Aorta (tissue), 5 donors: ENCODE measurements at places on chromosomes 2 and 18. TPM values are rescaled to one million over a fixed set of nuclear protein-coding genes. Genes with fewer than 3 reads are reported as not detected.
A peak's percentile ranks its signal among the peaks of the same experiment; 100 is the strongest.

DAPL1 gene
- not detected for total RNA-seq

DSG1 gene
- total RNA-seq, result not detected

ALKAL2 gene
- 21.2 TPM for total RNA-seq

IAH1 gene
- 45.6 TPM for total RNA-seq

PDE1A gene
- 17.1 TPM for total RNA-seq

CMPK2 gene
- 5.3 TPM for total RNA-seq

DNA sequence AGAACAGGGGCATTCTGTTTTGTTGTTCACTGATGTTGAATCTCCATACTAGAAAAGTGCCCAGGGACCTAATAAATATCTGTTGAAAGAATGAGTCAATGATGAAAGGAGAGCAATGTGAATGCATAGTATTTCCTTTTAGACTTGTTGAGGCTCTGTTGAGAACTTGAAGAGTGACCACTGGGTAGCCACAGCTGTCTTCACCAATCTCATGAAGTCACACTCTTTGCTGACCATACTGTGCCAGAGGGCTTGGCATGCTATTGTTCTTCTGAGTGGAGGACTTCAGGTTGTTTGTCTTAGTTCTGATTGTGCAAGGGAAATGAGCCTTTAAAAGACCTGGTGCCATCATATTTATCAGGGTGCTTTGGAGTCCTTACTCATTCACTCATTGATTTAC is 41.6 kb upstream of the NT5C1B start:
- no peak overlapping the region for H3K27ac ChIP-seq
- no peaks in the 10 kb centered on the region for H3K27me3 ChIP-seq
- DNase-seq, result no peak
- H3K36me3 ChIP-seq, result no peaks in the 10 kb centered on the region
- no peak overlapping the region for H3K4me3 ChIP-seq

- no peaks in the 10 kb centered on the region for H3K27me3 ChIP-seq
- peaks cover 7% of the 10 kb centered on the region for H3K4me1 ChIP-seq
- no peak overlapping the region for H3K4me3 ChIP-seq
- H3K27ac ChIP-seq, result peak overlapping the region; percentile 69
Observed at GRCh38 chr2:9310798-9311197, 104.2 kb downstream of the ASAP2 start.

- no peak overlapping the region for H3K4me3 ChIP-seq
- peak overlapping the region; percentile 80 for H3K27ac ChIP-seq
- DNase-seq, result peak; percentile 79
- no peaks in the 10 kb centered on the region for H3K36me3 ChIP-seq
- H3K27me3 ChIP-seq, result no peaks in the 10 kb centered on the region
Observed at GRCh38 chr2:42959234-42960001, 167.0 kb upstream of the HAAO start.

DNA sequence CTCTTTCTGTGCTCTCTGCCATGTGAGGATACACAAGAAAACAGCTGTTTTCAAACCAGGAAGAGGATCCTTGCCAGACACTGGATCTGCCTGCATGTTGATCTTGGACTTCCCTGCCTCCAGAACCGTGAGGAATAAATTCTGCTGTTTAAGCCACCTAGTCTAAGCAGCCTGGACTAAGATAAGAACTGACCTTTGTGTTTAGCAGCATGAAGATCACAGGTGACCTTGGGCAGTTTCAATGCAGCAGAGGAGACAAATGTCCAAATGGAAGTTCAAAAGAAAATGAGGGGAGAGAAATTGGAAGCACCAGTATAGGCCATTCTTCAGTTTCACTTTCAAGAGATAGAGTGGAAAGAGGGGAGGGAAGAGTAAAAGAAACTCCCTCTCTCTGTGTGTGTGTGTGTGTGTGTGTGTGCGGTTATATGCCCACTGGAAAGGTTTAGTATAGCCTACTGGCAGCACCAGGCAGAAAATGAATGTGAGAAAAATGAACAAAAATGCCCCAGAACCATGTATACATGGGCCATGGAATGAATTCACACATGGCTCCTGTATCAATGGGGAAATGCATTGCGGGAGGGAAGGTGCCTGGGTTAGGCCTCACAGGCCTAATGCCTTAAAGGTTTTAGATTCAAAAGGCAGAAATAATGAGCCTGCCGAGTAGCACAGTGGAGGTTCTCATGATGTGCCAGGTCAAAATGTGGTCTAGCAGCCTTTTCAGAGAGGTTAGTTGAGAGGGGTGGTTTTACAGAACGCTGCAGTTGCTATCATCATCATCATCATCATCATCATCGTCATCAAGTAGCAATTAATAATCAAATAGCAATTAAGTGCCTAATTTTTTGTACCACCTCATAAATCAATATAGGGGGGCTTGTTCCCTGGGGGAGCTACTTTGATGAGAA is 1.1 kb upstream of the CERS6 start:
- no peak for DNase-seq
- H3K4me3 ChIP-seq, result no peak overlapping the region
- no peak overlapping the region for H3K27ac ChIP-seq
- no peaks in the 10 kb centered on the region for H3K36me3 ChIP-seq

GRCh38 chr2:8684540-8684877 is 2.7 kb downstream of the ID2 start:
- H3K27ac ChIP-seq, result peak overlapping the region; percentile 2
- no peaks in the 10 kb centered on the region for H3K36me3 ChIP-seq
- H3K4me1 ChIP-seq, result no peaks in the 10 kb centered on the region

DNA sequence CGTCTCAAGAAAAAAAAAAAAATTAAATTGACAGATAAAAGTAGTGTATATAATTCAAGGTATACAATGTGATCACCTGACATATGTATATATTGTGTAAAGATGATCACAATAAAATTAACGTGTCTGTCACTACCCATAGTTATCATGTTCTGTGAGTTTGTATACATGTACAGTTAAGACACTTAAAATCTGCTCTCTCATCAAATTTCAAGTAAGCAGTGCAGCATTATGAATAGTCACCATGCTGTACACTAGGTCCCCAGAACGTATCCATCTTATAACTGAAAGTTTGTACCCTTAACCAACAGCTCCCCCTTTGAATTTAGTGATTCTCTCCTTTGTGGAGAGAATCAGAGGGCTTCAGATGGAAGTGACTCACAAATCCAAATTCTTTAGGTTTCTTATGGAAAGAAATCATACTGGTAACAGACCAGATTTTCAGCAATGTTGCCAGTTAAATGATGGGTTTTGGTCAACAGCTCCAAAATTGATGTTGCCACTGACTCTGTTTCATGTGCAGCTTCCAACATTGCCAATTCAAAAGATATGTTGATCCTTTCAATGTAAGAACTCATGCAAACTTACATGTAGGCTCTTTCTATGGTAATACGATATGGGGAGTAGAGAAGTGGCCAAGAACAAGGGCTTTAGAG is 281.5 kb downstream of the AFF3 start:
- DNase-seq, result no peak
- H3K27me3 ChIP-seq, result no peaks in the 10 kb centered on the region
- H3K4me1 ChIP-seq, result no peaks in the 10 kb centered on the region
- no peak overlapping the region for H3K27ac ChIP-seq
- H3K36me3 ChIP-seq, result no peaks in the 10 kb centered on the region
- H3K4me3 ChIP-seq, result no peak overlapping the region

- no peak overlapping the region for H3K4me3 ChIP-seq
- no peak overlapping the region for H3K27ac ChIP-seq
- H3K4me1 ChIP-seq, result no peaks in the 10 kb centered on the region
- no peaks in the 10 kb centered on the region for H3K27me3 ChIP-seq
- no peaks in the 10 kb centered on the region for H3K36me3 ChIP-seq
- DNase-seq, result no peak
Observed at GRCh38 chr2:24818721-24819167, 25.5 kb downstream of the CENPO start.

DNA sequence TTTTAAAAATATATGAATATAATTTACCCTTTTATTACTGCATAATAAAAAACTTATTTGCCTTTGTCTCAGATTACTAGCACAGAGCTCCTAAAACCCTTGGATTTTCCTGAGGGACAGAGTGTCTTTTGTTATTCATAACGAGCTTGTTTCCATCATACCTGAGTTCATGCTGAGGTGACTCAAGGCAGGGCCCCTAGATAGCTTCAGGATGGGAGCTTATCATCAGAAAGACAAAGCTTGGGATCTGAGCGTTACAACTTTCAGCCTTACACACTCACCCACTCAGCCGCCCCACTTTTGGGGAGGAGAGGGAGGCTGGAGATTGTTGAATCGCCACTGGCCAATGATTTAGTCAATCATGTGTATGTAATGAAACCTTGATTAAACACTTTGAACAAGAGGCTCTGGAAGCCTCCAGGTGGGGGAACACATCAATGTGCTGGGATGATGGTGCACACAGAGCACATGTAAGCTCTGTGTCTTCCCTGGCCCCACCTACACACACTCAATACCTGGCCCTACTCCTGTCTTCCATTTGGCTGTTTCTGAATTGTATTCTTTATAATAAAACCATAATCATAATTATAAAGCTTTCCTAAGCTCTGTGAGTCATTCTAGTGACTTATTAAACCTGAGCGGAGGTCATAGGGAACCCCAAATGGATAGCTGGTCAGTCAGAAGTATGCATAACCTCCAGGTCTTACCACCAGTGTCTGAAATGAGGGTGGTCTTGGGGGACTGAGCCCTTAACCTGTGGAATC is 28.5 kb upstream of the DNAH7 start:
- H3K27ac ChIP-seq, result no peak overlapping the region
- no peak overlapping the region for H3K4me3 ChIP-seq
- DNase-seq, result no peak
- H3K4me1 ChIP-seq, result no peaks in the 10 kb centered on the region
- no peaks in the 10 kb centered on the region for H3K27me3 ChIP-seq

GRCh38 chr2:22290302-22290701 is 1094.7 kb upstream of the KLHL29 start:
- no peak for DNase-seq
- no peaks in the 10 kb centered on the region for H3K4me1 ChIP-seq
- no peak overlapping the region for H3K27ac ChIP-seq
- no peak overlapping the region for H3K4me3 ChIP-seq

GRCh38 chr2:10191554-10191953 is 69.0 kb downstream of the RRM2 start:
- no peaks in the 10 kb centered on the region for H3K27me3 ChIP-seq
- DNase-seq, result no peak
- no peaks in the 10 kb centered on the region for H3K4me1 ChIP-seq
- H3K36me3 ChIP-seq, result no peaks in the 10 kb centered on the region
- no peak overlapping the region for H3K27ac ChIP-seq

DNA sequence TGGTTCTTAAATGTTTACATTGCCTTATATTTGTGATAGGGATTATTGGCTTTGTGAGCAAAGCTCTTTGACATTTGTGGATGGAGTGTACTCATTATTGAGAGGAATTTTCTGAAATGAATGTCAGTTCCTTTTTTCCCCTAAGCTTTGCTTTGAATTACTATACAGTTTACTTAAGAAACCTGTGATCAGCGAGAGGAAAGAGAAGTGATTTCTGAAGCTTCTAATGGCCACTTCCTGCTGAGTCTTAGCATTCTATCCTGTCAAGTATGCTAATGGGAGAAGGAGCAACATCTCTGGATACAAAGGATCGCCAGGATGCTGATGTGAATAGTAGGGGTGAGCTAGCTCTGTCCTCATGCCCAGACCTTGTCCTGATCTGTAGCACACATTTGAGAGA is 47.8 kb upstream of the MGAT5 start:
- H3K27ac ChIP-seq, result no peak overlapping the region
- H3K4me3 ChIP-seq, result no peak overlapping the region
- no peak for DNase-seq
- no peaks in the 10 kb centered on the region for H3K27me3 ChIP-seq

- no peak overlapping the region for H3K27ac ChIP-seq
- no peaks in the 10 kb centered on the region for H3K27me3 ChIP-seq
- no peaks in the 10 kb centered on the region for H3K36me3 ChIP-seq
- no peaks in the 10 kb centered on the region for H3K4me1 ChIP-seq
- DNase-seq, result no peak
Observed at GRCh38 chr2:30765191-30765590, 42.1 kb downstream of the CAPN13 start.
